ENCODE measurements at places on chromosomes 5 and 9. TPM values are rescaled to one million over a fixed set of nuclear protein-coding genes. Genes with fewer than 3 reads are reported as not detected.

DNA sequence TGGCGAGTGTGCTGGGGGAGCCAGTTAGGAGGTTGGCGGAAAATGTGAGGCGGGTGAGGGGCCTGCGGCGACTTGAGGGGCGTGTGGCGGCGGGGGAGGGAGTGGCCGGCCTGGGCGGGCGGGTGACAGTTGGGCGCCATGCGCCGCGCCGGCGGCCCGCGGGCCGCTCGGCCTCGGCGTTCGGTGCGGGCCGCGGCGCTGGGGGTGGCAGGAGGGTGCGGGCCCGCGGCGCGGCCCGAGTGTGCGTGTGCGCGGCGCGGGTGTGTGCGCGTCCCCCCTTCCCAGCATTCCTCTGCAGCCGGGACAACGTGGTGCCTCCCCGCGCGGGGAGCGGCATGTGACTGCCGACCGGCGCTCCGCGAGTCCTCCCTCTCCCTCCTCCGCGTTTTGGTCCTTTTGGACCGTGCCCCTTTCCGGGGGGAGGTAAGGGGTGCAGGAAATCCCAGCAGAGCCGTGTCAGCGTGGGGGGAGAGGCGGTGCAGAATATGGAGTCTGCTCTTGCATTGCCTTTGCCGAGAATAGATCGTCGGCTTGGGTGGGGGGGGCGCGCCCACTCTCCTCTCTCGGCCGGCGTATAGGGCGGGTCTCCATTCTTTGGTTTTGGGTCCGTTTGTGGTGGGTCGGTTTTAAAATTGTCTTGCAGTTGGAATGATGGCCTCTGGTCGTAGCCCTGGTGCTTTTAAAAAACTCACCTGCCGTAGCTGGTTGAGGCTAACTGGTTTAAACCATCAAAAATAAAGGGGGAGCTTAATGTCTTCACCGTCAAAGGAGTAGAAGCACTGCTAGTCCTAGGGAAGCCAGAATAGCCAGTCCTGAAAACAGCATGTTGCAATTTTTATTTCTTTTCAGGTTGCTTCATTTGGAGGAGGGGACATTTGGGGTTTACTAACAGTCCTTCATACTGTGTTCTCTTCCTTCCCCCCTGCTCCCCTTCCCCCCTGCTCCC is 2.0 kb downstream of the LARP1 start:
- peak; percentile 62 for DNase-seq

DNA sequence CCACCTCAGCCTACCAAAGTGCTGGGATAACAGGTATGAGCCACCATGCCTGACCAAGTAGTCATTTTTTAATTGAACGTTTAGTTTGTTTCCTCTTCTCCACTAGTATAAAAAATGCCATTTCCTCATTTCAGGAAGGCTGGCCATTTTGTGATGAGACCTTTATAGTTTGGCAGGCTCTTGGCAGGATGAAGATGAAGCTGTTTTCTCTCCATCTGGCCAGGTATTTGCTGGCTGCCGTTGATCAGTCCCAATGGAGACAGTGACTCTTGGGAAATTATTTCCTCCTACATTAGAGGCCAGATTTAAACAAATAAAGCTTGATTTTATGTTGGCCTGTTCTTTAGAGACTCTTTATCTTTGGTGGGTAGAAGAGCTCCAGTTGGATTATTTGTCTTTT is 199.0 kb downstream of the ARHGAP26 start:
- no peak for DNase-seq

Gene LECT2
- total RNA-seq = not detected

Gene RELL2
- 3.5 TPM for total RNA-seq
